Activated CD4-positive, alpha-beta T cell treated with anti-CD3 and anti-CD28 coated beads for 36 hours (primary cell): ENCODE measurements at places on chromosomes 1 and 21. TPM values are rescaled to one million over a fixed set of nuclear protein-coding genes. Genes with fewer than 3 reads are reported as not detected.

HSPB7 gene
- total RNA-seq, result not detected

LIN28A gene
- not detected for total RNA-seq

PLEKHN1 gene
- 1.4 TPM for total RNA-seq

BARHL2 gene
- not detected for total RNA-seq

LRRC7 gene
- total RNA-seq, result not detected

FAM151A gene
- not detected for total RNA-seq

DHX9 gene
- total RNA-seq, result 244 TPM

SYT14 gene
- not detected for total RNA-seq

SYCP1 gene
- total RNA-seq, result not detected

RWDD3 gene
- total RNA-seq, result 10.5 TPM

OVAAL gene
- total RNA-seq, result not detected

MTARC2 gene
- not detected for total RNA-seq

LDLRAD1 gene
- not detected for total RNA-seq

KCNK2 gene
- total RNA-seq, result not detected

CD48 gene
- 217 TPM for total RNA-seq

MROH9 gene
- total RNA-seq, result not detected

KCNAB2 gene
- total RNA-seq, result 258 TPM

C1QA gene
- total RNA-seq, result not detected

HSD3B2 gene
- total RNA-seq, result not detected

HMGB4 gene
- total RNA-seq, result not detected

CNR2 gene
- total RNA-seq, result not detected

SPRR4 gene
- total RNA-seq, result not detected

ARMH1 gene
- total RNA-seq, result 67.3 TPM

CD164L2 gene
- total RNA-seq, result not detected

WDR64 gene
- total RNA-seq, result not detected

RHEX gene
- total RNA-seq, result not detected

B3GALNT2 gene
- total RNA-seq, result 12.0 TPM

IL19 gene
- not detected for total RNA-seq

GPR157 gene
- 2.7 TPM for total RNA-seq

NT5C1A gene
- total RNA-seq, result 0.21 TPM

KCNK1 gene
- 0.91 TPM for total RNA-seq
